ENCODE measurements at places on chromosomes 13 and 19. TPM values are rescaled to one million over a fixed set of nuclear protein-coding genes. Genes with fewer than 3 reads are reported as not detected.

DNA sequence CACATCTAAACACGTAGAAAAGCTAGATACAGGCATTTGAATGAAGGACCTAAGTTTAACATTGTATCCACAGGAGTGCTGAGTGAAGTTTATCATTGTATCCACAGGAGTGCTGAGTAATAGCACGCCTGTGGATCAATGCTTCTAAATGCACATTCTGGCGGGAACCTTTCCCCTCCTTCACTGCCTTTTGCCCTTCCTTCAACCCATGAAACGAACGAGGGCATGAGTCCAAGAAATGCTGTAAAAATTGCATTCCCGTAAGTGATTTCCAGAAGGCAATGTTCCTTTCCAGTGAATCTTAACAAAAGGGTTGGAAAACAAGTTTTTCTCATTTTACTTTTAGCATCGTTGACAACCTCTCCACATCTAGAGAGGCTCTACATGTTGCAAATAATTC is 88.1 kb downstream of the ZDHHC20 start:
- no peak for DNase-seq

GRCh38 chr13:97515643-97516042 is 81.7 kb downstream of the RAP2A start:
- no peak for DNase-seq

- no peak for DNase-seq
Observed at GRCh38 chr13:42860485-42860884, 79.1 kb downstream of the FAM216B start.

Gene NAPSA
- polyA plus RNA-seq = 1.6 TPM

Gene FZR1
- polyA plus RNA-seq = 111 TPM

Gene FBXO27
- polyA plus RNA-seq = 32.7 TPM

DNA sequence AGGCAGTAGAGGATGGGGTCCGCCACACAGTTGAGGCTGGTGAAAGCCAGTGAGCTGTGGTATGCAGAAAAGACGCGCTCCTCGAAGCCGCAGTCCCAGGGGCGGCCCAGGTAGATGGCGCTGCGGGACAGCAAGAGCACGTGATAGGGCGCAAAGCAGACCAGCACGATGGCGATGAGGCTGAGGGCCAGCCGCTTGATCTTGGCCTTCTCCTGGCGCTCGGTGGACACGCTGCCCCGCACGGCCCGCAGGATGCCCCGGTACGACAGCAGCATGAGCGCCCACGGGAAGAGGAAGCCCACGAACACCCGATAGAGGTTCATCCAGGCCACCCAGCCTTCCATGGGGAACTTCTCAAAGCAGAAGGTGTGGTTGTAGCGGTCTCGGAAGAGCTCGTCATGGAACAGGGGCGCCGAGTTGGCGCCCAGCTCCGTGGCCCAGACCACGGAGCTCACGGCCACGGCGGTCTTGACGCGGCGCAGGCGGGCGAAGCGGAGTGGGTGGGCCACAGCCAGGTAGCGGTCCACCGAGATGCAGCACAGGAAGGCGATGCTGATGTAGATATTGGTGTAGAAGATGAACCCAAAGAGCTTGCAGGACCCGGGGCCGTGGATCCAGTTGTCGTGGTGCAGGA is 6.5 kb upstream of the OPA3 start:
- DNase-seq = no peak

DNA sequence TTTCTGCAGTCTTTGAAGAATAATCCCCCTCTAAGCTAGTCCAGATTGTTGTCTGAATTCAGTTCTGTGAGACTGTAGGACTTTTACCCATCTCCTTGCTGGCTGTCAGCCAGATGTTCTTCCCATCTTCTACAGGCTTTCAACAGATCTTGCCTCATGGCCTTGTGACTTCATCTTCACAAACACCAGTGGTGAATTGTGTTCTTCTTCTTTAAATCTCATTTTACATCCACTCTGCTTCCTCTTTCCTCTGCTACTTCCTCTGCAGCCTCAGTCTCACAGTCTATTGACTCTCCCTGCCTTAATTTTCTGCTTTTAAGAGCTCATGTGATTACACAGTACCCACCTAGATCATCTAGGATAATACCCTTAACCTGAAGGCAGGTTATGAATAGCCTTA is 859.0 kb upstream of the SLITRK1 start:
- DNase-seq = no peak

- DNase-seq = no peak
Observed at GRCh38 chr13:28173793-28174192, 35.4 kb downstream of the PAN3 start.

Gene ZNF382
- 17.2 TPM for polyA plus RNA-seq

Gene ZNF44
- 14.9 TPM for polyA plus RNA-seq

Gene ANKLE1
- 2.6 TPM for polyA plus RNA-seq

Measured in spinal cord (tissue), 10 donors.